ENCODE measurements at places on chromosomes 1 and 21.

- DNase-seq, result no peak
These were observed 51.2 kb downstream of the LRRN2 start for GRCh38 chr1:204634260-204634910.

GRCh38 chr1:228309326-228310067, 97.1 kb downstream of the TRIM11 start:
- no peak for DNase-seq

- peak; percentile 20 for DNase-seq
These were observed 67.1 kb downstream of the UBE2T start for GRCh38 chr1:202274611-202275010.

GRCh38 chr1:186443638-186444037, 17.3 kb downstream of the PDC start:
- no peak for DNase-seq

GRCh38 chr1:156104861-156105832, 9.4 kb upstream of the LMNA start:
- no peak for DNase-seq

- no peak for DNase-seq
These were observed 794.4 kb upstream of the TMPRSS15 start for GRCh38 chr21:19197950-19198349.

- no peak for DNase-seq
These were observed 7.0 kb upstream of the TRIT1 start for GRCh38 chr1:39890273-39890672.

- peak; percentile 48 for DNase-seq
These were observed 80.9 kb downstream of the COLGALT2 start for GRCh38 chr1:183956559-183957188.

DNA sequence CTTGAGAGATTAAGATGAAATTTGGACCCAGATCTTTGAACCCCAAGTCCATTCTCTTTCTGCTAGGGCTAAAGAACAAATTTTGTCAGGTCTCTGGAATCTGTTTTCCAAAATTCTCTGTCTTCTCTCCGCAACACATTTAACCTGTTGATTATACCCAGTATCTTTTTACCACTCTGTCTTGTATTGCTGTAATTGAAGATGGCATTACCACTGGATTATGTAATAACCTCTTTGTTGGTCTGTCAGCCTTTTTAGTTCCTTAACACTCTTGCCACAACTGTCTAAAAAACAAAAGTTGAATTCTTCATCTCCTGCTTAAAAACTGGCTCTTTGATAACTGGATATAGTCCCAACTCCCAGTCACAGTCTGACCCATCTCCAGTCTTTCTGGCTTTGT, 3.0 kb downstream of the SRP9 start:
- no peak for DNase-seq
